ENCODE measurements at places on chromosomes 7 and 10.

GRCh38 chr7:85512790-85513189, 325.9 kb upstream of the SEMA3D start:
- no peak for DNase-seq

DNA sequence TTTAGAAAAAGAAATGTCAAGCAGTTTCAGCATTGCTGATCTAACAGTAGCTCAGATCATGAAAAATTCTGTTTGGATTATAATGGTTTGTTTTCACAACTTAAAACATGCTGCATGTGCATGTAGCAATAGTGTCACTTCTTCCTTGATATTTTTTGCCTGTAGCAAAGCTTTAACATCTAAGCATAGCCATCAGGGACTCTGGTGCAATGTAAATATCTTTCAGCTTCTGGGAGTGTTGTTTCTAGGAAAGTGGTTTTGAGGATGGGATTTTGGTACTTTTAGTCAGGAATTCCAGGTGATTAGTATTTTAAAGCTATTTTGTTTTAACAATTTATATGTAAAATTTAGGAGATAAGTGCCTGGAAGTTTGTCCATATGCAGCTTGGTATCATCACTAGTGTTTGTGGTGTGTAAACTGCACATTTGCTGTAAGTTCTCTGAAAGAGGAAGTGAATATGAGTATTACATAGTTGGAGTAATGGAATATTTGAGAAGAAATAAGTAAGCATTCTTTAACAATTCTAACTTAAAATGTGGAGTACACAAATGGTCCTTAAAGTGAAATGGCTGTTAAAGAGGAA, 1.9 kb downstream of the RSBN1L start:
- DNase-seq = no peak

DNA sequence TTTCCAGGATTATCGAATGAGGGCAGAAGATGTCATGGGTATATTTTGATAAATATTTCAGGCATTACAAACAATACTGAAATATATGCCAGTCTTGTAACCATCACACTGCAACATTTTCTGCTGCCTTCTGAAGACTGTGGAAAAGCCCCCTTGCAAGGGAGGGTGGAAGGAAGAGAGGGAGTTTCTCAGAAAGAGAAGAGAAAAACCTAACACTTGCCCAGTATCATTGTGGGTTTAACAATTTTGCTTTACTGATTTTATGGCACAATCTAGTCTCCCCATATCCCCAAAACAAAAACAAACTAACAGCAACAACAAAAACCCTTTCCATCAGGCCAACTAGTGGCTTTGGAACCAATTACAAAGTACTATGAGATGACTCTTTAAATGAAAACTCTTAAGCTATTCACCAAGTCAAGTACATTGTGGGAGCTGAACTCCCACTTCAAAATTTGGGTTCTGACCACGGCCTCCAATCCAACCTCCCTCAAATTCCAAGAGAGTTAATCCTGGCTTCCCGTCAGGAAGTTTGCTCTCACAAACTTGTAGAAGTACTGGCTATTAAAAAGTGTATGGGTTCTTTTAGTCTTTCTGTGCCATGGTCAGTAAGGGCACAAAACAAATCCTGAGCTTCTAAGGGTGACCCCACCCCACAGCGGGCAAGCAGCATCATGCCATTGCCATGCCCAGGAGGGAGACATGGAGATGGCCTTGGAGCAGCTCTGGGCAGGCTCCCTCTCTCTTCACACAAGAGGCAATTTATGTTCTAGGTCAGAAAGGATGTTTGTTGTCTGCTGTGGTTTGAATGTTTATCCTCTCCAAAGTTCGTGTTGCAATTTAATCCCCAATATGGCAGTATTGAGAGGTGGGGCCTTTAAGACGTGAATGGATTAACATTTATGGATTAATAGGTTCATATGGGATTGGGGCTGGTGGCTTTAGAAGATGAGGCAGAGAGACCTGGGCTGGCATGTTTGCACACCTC, 96.3 kb downstream of the JAZF1 start:
- DNase-seq = no peak

DNA sequence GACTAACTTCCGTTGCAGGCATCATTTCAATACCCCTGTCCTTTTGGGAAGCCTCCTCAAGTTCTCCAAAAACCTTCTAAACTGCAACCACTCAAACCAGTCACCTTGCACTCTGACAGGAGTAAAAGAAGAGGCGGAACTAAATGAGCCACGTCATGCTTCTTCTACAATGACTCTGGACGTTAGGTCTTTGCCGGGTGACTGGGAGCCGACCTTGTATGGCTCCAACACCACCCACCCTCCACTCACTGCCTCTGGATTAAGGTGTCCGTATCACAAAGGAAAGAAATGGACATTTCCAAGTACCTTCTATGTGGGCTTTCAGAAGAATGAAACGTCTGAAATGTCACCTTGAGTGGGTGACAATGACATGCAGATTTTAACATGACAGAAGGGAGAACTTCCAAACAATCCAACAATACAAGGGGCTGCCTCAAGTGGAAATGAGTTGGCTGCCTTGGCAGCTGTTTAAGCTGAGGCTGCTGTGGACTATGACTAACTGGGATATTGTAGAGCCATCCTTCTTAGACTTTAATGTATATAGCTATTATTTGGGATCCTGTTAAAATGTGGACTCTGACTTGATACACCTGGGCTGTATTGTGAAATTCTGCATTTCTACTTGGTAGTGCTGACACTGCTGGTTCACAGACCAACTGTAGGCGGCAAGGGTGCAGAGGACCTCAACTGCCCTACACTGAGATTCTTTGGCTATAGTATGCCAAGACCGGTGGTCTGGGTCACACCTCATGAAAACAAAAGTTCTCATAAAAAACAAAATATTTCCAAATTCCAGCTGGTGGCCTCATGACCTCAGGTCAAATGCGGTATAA, 33.8 kb upstream of the PDLIM1 start:
- DNase-seq = no peak

Measured in astrocyte of the spinal cord (primary cell).